ENCODE measurements at places on chromosomes 13 and 19. TPM values are rescaled to one million over a fixed set of nuclear protein-coding genes. Genes with fewer than 3 reads are reported as not detected.

EBI3 gene
- total RNA-seq = 1.0 TPM

RANBP3 gene
- 81.9 TPM for total RNA-seq

ZNF763 gene
- total RNA-seq = 4.3 TPM

PGLYRP2 gene
- total RNA-seq = not detected

ZNF536 gene
- not detected for total RNA-seq

DNA sequence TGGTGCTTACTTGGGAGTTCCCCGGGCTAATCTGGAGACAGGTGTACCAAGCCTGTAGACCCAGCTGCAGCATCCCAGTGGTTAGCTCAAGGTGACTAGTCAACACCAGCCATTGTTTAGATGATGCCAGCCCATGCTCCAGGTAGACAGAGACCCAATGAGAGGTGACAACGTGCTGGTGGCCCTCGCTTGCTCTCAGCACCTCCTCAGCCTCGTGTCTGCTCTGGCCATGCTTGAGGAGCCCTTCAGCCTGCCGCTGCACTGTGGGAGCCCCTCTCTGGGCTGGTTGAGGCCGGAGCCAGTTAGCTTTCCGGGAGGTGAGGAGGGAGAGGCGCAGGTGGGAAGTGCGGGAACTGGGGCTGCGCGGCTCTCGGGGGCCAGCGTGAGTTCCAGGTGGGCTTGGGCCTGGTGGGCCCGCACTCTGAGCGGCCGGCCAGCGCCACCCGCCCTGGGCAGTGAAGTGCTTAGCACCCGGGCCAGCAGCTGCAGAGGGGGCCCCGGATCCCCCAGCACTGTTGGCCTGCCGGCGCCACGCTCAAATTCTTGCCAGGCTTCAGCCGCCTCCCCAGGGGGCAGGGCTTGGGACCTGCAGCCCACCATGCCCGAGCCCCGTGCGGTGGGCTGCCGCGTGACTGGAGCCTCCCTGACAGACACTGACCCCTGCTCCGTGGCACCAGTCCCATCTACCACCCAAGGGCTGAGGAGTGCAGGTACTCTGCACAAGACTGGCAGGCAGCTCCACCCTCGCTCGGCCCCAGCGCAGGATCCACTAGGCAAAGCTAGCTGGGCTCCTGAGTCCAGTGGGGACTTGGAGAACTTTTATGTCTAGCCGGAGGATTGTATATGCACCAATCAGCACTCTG, 85.9 kb upstream of the VSTM2B start:
- H3K36me3 ChIP-seq = no peaks in the 10 kb centered on the region
- H3K4me1 ChIP-seq = no peaks in the 10 kb centered on the region
- no peak overlapping the region for H3K27ac ChIP-seq
- DNase-seq = no peak
- H3K27me3 ChIP-seq = no peaks in the 10 kb centered on the region
- no peak overlapping the region for H3K4me3 ChIP-seq

DNA sequence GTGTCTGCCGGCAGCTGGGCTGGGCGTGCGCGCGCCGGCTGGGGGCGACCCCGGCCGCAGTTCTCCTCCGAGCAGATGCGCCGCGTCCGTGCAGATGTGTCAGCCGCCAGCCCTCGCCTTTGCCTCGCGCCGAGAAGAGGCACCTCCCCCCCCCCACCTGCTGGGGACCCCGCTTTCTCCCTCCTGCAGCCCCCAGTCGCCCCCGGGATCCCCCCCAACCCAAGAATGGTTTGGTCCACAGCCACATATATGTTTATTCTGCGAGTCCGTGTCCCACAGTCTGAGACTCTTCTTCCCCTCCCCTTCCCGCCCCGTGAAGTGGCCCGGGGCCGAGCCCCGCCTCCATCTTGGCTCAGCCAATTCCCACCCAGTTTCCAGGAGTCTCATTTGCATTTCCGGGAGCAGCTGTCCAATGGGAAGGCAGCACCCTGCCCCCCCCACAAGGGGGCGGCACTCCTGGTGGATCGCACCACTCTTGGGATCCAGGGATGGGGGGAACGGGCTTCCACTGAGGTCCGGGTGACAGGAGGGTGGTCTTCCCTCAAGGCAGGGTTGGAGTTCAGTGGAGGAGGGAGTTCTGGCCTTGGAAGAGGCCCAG, 8.6 kb downstream of the ISOC2 start:
- H3K27ac ChIP-seq = no peak overlapping the region
- DNase-seq = peak; percentile 89
- H3K4me1 ChIP-seq = peaks cover 12% of the 10 kb centered on the region
- H3K27me3 ChIP-seq = peaks cover 12% of the 10 kb centered on the region
- no peak overlapping the region for H3K4me3 ChIP-seq

DNA sequence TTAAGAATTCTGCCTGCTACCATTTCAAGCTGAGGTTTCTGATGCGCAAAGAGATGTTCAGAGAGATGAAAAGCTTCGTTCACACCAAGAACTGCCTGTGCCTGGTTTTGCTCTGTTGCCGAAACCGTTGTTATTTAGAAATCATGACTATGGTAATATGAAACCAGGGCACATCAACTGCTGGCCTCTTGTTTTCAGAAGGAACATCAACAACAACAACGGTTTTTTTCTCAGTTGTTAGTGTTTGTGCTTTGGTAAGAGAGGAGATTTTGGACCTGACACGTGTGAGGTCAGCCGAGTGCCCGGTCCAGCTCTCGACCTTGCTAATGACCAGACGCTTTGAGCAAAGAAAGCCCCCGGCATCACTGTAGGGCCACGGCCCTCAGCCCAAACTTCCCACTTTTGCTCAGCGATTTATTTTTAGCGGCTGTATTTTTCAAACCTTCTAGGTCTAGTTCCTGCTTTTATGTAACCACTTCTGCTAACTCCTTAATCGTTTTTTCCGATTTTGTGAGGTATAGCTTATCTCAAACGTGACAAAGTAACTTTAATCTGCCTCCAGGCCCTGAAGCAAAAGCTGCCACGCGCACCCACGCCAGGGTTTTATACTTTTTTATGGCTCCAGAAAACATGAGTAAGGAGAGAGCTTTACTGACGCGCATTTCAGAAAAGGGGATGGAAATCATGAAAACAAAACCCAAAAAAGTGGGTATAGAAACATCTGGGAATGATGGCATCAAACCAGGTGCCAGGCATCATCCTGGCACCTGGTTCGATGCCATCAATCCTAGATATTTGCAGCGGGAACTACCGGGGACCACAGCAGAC, 42.0 kb downstream of the KLF2 start:
- H3K4me1 ChIP-seq = no peaks in the 10 kb centered on the region
- no peak for DNase-seq
- no peak overlapping the region for H3K27ac ChIP-seq
- no peak overlapping the region for H3K4me3 ChIP-seq
- peaks cover 13% of the 10 kb centered on the region for H3K36me3 ChIP-seq

DNA sequence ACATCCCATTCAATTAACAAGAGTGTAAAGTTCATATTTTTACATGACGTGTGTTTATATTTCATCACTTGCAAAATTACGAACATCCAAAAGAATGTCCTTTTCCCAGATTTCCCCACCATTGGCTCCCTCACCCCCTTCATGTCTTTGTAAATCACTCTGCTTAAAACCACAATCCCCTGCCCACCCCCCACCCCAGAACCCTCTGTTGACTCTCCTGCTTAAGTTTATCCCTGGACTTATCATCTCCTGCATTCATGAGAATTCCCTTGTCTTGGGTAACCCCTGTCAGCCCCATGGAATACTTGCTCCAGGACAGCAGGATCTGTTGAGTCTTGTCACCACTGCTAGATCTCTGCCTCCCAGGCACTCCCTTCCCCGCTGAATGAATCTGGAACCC, 109.9 kb downstream of the COL4A1 start:
- H3K4me1 ChIP-seq = peaks cover 6% of the 10 kb centered on the region
- no peaks in the 10 kb centered on the region for H3K27me3 ChIP-seq
- peaks cover 85% of the 10 kb centered on the region for H3K36me3 ChIP-seq
- DNase-seq = no peak
- H3K4me3 ChIP-seq = no peak overlapping the region
- peak overlapping the region; percentile 63 for H3K27ac ChIP-seq

DNA sequence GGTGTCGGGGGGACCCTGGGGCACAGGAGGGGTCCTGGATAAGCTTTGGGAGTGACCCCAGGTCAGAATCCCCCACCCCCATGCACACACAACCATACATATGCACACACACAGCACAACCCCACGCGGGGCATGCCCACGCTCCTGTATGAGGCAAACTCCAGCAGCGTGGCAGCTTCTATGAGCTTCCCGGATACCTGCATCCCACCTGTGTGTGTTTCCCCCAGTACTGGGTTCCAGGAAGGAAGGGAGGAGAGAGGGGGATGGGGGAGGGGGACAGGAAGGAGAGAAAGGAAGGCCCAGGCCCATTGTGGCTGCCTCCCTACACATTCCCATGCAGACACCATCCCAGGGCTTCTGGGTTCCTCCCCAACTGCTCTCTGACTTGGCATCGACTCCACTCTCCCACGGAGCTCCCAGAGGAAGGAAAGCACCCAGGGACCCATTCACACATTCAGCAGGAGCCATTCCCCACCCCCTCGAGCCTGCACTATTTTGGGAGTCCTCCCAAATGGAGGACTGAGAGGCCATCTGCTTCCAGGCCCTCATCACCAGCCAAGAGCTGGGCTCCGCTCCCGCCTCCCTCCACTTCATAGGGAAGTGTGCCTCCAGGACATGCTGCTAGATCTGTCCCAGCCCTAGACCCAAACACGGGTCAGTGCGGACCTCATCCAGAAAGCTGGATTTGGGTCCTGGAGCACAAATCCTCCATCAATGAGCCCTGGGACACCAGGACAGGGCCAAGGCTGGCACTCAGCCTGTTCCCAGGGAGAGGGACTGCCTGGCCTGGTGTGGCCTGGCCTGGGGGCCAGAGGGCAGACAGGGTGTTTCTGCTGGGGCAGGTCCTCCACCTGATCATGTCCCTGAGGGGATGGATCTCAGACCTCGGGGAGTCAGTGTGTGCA, 13.2 kb downstream of the PRR36 start:
- no peak overlapping the region for H3K4me3 ChIP-seq
- H3K27ac ChIP-seq = no peak overlapping the region
- no peak for DNase-seq
- H3K4me1 ChIP-seq = no peaks in the 10 kb centered on the region
- H3K27me3 ChIP-seq = peaks cover 8% of the 10 kb centered on the region

DNA sequence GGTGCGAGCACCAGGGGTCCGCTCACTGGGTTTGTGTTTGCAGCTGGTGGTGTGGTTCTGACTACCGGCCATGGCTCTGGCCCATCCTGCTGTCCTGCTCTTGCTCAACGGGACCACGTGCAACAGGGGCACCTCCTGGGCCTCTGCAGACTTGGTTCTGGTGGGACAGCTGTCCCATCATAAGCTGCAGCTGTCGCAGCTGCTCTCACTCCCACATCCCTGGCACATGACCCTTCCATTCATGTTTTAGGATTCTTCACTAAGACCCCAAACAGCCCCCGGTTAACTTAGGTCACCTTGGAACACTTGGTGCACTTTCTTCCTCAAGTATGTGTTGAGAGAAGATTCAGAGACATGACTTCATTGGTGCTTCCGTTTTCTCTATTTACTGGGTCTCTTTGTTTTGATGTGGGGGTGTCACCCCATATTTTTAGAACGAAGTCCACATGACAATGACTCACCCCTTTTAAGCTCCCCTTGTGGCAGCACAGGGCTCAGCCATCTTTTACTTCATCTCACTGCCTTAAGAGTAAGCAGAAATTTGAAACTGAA, 68.4 kb upstream of the ARHGEF7 start:
- no peak for DNase-seq
- H3K27me3 ChIP-seq = peaks cover 7% of the 10 kb centered on the region
- H3K4me1 ChIP-seq = peaks cover 14% of the 10 kb centered on the region
- no peaks in the 10 kb centered on the region for H3K36me3 ChIP-seq

GRCh38 chr19:8511573-8512101, 2.3 kb downstream of the ZNF414 start:
- H3K27ac ChIP-seq = no peak overlapping the region
- H3K4me3 ChIP-seq = no peak overlapping the region
- H3K36me3 ChIP-seq = no peaks in the 10 kb centered on the region
- peaks cover 16% of the 10 kb centered on the region for H3K4me1 ChIP-seq
- H3K27me3 ChIP-seq = no peaks in the 10 kb centered on the region

DNA sequence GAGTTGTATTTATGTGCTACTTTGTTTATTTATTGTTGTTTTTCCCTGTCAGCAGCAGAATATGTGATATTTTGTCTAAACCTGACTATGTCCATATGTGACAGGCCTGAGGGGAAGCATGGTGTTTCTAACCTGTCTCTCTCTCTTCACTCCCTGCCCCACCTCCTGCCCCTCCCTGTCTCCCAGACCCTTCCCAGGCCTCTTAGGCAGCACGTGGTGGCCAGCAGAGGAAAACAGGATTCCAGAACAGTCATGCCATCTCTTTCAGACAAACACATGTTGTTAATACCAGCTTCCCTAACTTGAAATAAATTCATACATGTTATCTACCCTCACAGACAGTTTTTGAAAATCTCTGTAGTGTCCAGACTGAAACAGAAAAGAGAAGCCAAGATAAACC, 31.0 kb upstream of the ATP11A start:
- no peak overlapping the region for H3K4me3 ChIP-seq
- H3K36me3 ChIP-seq = no peaks in the 10 kb centered on the region
- H3K27ac ChIP-seq = peak overlapping the region; percentile 15

DNA sequence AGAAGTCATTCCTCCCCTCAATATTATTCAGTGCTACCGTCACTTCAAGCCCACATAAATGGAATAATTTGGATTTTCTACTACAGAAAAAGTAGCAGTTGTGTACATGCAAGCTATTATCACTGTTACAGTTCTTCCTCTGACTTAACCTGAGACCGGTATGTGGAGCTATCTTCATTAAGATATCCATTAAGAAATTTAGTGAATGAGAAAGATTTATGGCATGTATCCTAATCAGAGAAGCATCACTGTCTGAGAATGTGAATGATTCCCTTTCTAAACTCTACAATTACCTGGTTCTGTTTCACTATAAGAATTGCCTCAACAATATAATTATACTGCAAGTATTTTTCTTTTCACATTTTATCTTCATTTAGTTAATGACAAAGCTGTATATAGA, 278.7 kb downstream of the KLF5 start:
- no peaks in the 10 kb centered on the region for H3K36me3 ChIP-seq
- no peak overlapping the region for H3K4me3 ChIP-seq
- no peak for DNase-seq
- no peak overlapping the region for H3K27ac ChIP-seq
- H3K27me3 ChIP-seq = no peaks in the 10 kb centered on the region
- peaks cover 10% of the 10 kb centered on the region for H3K4me1 ChIP-seq

DNA sequence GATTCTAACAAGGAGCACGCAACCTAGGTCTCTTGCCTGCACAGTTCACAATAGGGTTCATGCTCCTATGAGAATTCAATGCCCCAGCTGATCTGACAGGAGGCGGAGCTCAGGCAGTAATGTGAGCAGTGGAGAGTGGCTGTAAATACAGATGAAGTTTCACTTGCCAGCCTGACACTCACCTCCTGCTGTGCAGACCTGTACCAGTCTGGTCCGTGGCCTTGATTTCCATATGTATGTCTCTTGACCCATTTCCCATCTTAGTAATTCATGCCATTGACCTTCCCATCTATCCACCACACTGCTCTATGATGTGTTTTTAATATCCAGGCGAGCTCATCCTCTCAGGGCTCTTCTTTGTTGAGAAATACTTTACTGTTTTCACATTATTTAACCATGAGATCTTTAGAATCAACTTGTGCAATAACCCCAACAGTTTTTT, 95.2 kb downstream of the LRCH1 start:
- H3K27me3 ChIP-seq = no peaks in the 10 kb centered on the region
- H3K36me3 ChIP-seq = peaks cover 6% of the 10 kb centered on the region
- no peak overlapping the region for H3K27ac ChIP-seq
- H3K4me3 ChIP-seq = no peak overlapping the region
- no peak for DNase-seq

Data from osteocyte (in vitro differentiated cells).